GM12878 (cell line): ENCODE measurements at places on chromosomes 3 and 15.

DNA sequence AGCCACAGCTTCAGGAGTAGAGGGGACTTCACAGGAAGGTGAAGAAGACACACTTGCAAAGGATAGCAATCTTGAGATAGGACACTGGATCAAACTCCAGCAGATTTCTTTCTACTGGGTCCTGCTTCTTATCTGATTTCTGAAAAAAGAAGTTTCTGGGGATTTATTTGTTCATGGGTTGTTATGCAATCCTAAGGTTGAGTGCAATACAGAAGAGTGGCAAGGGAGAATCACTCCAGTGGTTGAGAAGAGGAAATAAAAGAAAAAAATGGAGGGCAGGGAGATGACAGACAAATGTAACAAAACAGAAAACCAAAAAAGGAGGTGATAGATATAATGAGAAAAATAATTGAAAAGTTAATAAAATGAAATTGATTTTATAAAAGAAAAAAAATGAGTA is 858.3 kb downstream of the TUSC7 start:
- DNase-seq = no peak

GRCh38 chr15:77144492-77145070 is 73.7 kb upstream of the TSPAN3 start:
- DNase-seq = no peak

DNA sequence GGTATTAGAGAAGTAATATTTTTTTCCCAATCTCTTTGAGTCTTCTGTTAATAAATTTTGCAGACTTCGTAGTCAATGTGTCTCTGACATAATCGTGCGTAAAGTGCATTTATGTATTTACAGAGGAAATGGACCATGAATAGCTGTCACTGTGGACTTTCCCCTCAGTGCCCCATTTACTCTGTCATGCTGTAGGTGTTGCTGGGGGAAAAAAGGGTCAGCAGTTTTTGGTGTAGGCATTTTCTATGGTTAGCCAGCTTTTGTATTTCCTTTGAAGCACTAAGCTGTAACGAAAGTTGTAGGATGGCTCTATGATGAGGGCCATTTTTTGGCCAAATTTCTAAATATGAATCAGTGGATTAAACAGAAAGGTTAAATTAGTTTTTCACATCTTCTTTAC is 598.4 kb downstream of the FGF12 start:
- DNase-seq = peak; percentile 44

DNA sequence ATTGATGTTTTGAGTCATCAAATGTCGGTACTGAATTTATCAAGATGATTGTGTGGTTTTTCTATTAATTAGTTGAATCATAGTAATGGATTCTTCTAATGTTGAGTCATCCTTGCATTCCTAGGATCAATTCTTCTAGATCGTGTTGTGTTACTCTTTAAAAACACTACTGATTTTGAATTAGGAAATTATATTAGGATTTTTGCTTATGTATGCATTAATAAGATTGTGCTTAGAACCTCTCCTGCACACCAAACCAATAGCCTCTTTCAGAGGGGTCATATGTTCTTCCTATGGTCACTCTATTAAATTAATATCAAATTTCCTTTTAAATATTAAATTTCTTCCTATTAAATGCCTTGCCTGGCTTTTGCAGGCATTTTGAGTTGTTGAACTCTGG is 151.7 kb upstream of the TOPAZ1 start:
- no peak for DNase-seq

GRCh38 chr3:194120789-194121770 is 14.9 kb upstream of the HES1 start:
- DNase-seq = no peak

DNA sequence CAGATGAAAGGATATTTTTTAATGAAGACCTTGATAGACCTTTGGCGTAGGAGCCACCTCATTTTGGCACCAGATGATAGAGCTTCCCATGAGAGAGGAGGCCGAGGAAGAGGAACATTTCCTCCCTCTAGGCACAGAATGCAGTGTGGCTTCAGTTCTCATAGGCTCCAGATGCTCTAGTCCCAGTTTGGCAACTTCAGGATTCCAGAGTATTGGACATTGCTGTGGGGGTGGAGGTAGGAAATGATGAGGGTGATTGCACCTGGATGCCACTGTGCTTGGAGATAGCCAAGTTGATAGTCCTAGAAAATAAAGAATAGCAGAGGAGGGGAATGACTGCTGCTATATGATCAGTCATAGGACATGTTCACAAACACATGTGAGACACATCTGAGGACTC is 58.3 kb upstream of the KY start:
- no peak for DNase-seq

DNA sequence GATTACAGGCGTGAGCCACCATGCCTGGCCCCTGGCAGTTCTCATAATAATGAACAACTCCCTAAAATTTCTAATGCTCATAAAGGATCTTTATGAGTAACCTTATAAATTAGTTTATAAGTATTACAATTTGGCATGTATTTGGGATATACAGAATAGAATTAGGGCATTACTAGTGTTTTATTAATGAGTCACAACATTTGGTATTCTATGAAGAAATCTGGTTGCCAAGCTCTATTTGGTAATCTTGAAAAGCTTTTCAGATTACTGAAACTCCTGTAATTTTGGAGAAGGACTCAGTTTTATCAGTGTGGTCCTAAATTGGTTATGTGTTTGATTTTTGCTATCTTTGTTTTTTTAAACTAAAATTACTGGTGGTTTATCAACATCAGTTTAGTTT is 45.8 kb downstream of the TM6SF1 start:
- no peak for DNase-seq

GRCh38 chr3:156010829-156011228 is 109.5 kb upstream of the KCNAB1 start:
- no peak for DNase-seq

DNA sequence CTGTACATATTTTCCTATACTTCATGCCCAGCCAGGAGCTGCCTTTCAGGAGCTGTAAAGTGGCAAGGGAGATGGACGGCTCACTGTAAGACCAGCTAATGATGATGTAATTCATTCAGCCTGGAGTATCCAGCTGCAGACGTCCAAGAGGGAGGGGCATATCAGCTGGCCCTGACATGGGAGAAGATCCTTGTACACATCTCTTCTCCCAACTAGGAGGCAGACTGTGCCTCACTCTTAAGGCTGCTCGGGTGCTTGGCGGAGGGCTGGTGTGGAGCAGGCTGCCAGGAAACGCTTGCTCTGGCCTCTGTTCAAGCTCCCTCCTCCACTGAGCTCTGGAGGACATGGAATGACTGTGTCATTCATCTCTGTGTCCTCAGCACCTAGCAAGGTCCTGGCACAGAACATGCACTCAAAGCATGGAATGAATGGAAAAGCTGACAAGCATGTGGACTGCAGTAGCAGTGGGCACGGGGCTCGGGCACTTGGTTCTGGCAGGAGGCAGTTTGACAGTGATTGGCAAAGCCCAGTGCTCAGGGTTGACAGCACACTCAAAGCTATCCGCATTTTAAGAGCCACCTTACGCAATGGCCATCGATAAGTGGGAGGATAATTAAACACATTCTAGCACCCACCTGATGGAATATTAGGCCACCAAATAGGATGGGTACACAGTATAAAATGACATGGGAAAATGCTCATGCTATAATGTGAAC is 72.4 kb downstream of the TBC1D2B start:
- DNase-seq = no peak

DNA sequence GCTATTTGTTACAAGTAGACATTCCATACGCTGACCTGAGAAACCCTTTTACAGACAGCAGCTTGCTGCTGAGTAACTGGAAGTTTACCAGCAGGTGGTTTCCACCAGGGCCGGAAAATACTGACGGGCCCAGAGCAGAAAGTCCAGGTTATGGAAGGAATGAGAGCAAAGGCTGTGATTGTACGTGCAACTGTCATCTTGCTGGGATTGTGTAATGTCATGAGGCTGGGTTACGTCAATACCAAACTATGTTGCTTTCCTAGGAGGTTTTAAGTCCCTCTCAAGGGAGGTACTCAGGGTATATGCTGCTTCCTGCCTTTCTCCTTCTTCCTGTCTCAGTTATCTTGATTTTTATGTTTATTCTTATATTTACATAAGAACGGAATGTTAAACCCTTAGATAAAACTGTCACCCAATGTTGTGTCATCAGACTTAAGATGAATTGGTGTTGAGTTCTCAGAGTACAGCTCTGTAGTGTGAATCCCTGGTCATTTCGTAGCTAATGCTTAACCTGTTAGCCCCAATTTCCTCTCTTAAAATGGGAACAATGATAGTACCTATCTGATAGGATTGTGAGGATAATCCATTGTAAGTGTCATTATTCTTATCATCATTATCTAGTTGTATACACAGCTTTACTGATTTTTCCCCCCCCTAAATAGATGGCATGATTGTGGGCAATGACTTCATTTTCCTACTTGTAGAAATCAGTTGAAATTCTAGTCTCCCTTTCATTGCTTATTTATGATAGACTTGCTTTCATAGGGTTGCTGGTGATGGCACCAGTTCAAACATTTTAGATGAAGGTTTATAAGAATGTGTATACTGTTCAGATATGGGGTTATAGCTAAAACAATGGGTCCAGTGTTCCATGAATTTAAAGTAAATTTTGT is 101.4 kb downstream of the FNDC3B start:
- DNase-seq = no peak

- no peak for DNase-seq
These were observed 130.9 kb downstream of the LRRK1 start for GRCh38 chr15:101049856-101050622.

DNA sequence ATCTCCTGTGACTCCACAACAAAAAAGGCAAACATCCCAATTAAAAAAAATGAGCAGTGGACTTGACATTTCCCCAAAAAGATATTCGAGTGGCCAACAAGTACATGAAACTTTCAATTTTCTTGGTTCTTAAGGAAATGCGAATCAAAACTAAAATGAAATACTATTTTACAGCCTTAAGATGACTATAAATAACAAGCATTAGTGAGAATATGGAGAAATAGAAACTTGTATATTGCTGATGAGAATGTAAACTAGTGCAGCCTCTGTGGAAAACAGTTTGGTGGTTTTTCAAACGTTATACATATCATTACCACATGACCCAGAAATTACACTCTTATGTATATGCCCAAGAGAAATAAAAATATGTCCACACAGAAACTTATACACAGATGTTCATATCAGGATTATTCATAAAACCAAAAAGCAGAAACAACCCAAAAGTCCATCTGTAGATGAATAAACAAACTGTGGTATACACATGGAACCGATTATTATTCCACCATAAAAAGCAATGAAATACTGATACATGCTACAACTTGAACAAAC is 153.2 kb upstream of the GPR149 start:
- DNase-seq = no peak

GRCh38 chr3:26807272-26807671 is 184.7 kb downstream of the LRRC3B start:
- no peak for DNase-seq

DNA sequence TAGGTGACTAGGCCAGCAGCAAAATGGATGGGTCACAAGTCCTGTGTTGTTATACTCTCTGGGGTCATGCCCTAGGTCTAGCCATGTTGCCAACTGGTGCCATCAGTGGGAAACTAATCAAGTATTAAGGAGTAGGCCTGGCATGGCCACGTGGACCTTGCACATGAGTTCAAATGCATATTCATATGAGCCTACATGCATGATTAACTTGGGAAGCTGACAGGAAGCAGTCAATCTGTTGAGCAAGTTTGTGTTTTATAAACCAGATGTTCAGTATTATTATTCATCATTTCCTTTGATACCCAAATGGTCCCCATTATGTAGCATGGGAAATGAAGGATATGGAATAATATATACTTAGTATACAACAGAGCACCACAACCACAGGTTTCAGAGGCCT is 95.0 kb downstream of the LRTM1 start:
- DNase-seq = no peak
